Fibroblast of upper back skin (primary cell): ENCODE measurements at places on chromosomes 1 and 21.

DNA sequence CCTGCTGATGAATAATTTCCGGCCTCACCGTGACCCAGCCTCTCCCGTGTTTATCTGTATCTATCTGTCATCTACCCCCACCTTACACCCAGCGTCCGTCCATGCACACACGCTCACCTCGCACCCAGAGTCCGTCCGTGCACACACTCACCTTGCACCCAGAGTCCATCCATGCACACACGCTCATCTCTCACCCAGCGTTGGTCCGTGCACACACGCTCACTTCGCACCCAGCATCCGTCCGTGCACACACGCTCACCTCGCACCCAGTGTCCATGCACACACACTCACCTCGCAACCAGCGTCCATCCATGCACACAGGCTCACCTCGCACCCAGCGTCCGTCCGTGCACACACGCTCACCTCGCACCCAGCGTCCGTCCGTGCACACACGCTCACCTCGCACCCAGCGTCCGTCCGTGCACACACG, 25.0 kb upstream of the COL18A1 start:
- DNase-seq, result no peak

- DNase-seq, result peak; percentile 27
Measured at GRCh38 chr1:226637147-226637935, 88.8 kb downstream of the STUM start.

DNA sequence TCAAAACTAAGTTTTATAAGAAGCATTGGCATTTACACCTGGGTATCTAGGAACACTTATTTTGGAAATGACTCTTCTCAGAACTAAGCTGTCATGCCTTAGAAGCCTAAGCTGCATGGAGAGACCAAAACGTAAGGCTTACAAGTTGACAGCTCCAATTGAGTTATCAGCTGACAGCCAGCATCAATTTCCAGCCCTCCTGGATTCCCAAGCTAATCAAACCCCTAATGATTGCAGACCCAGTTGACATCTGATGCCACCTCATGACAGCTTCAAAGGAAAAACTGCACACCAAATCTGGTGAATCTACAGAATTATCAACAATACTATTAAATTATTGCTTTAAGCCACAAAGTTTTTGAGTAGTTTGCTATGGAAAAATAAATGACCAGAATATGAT, 187.6 kb upstream of the PRMT6 start:
- no peak for DNase-seq

DNA sequence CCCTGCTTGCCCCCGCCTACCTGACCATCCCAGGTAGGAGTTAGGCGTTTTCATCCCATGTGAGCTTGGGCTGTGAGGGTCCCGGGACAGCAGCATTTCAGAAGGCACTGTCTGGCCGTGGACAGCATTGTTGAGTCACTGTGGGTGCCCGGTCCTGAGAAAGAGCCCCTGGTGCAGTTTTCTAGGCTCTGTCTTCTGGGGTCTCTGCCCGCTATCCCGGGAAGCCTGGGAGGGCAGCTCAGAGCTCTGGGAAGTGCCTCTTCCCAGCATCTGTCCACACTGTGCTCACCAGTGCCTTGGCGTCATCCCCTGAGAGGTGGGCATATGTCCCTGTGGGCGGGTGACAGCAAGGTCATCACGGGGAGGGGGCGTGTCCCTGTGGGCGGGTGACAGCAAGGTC, 11.4 kb upstream of the ZNF669 start:
- no peak for DNase-seq

DNA sequence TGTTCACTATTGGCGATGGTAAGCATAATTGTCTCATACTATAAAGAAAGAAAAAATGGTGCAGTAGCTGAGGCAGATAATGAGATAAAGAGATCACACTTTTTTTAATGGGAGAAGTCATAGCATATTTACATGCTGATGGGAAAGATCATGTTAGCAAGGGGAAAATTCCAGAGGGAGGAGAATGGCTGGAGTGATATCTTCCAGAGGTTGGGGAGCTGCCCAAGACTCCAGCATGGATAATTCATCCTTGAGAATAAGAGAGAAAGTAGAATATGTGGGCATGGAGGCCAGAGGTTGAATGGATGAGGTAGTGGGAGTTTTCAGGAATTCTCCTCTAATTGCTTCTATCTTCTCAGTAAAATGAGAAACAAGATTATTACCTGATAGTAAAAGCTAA, 45.8 kb upstream of the RGS1 start:
- DNase-seq, result no peak

DNA sequence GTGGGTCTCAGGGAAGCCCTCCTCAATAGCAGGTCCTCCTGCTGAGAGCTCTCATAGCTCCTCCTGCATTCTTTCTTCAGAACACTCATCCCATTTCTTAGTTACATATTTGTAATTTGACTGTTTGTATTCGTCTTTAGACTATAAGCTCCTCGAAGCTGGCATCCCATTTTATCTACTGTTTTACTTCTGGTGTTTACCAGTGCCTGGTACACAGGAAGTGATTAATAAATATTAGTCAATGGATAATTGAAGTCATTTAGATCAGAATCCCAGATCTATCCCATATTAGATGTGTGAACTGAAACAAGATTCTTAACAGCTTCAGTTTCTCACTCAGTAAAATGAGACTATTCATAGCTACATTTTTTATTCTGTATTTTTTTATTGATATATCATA, 88.7 kb downstream of the PLPP3 start:
- no peak for DNase-seq

DNA sequence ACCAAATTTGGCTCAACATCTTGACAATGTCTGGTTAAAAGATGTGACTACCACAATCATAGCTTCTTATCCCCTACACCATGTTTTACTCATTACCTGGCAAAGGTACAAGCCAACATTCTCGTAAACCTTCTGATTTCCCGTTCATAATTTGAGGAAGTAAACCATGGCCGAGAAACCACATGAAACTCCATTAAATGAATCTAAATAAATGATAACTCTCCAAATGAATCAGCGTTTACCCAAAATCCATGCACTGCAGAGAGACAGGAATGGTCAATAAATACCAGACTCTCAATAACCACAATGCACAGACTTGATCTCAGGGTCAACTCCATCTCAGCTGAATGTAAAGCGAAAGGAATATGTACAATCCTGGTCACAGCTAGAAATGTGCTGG, 125.2 kb downstream of the TYW3 start:
- peak; percentile 82 for DNase-seq

DNA sequence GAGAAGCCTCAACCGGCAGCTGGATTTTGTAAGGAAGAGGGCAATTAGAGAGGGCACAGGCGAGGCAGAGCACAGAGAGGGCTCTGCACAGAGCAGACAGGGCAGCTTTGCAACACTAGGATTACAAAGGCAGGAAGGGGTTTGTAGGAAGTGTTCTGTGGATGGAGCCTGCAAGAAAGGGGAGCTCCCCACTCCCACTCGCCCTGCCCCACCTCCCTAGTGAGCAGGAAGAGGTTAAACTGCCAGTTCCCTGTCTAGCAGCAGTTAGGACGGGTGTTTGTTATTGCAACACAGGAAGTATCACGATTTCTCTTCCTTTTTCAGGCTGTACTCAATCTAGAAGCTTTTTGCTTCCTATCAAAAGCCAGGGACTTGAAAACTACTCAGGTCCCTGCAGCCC, 63.3 kb upstream of the LRRC8D start:
- no peak for DNase-seq

DNA sequence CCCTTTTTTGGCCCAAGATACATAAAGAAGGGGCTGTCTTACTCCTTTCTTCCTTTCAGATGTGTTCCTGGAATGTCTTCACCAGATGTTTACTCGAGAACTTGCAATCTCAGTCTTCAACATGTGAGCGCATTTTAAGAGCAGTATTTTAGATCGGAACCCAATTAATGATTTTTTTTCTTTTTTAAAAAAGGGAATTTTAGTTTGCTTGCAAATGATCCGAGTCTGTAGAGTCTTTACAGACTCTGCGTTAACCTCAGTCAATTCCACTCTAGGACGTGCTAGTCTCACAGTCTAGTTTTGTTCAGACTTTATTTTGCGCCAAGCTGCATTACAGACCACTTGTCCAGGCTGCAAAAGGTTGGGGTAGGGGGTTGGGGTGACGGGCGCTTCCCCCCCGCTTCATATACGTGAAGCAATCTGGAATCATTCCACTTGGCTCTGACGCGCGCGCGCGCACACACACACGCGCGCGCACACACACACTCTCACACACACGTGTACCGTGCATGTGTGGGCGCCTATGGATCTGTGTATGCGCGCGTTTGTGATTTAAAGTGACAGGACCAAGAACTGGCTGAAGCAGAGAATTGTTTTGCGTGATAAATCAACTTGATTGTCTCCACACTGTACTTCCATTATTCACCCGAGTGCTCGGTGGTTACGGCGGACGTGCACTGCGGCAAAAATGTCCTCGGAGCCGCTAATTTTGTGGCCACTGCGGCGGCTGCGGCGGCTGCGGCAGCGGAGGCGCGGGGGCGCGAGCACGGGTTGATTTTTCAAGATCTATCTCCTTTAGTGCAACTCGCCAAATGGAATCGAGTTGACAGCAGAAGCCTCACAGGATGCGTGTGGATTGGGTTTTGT, 25.6 kb upstream of the NFIA start:
- peak; percentile 62 for DNase-seq
